Fibroblast of skin of right quadriceps (primary cell): ENCODE measurements at places on chromosomes 13 and 19.

DNA sequence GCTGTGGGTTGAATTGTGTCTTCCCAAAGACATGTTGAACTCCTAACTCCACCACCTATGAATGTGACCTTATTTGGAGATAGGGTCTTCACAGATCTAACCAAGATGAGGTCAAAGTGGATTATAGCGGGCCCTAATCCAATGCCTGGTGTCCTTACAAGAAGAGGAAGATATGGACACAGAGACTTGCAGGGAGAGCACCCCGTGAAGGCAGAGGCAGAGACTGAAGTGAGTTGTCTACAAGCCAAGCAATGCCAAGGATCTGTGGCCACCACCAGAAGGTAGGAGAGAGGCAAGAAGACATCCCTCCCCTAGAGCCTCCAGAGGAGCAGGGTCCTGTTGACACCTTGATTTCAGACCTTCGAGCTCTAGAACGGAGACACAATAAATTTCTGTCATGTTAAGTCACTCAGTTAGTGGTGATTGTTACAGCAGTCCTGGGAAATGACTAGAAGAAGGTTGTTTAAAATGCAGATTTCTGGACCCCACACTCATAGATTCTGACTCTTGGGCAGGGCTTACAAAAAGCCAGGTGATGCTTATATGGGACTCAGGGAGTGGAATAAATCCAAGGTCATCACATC lies 70.6 kb downstream of the FGF9 start:
- no peak for DNase-seq

GRCh38 chr13:113531041-113531873 lies 40.7 kb upstream of the DCUN1D2 start:
- DNase-seq = no peak

DNA sequence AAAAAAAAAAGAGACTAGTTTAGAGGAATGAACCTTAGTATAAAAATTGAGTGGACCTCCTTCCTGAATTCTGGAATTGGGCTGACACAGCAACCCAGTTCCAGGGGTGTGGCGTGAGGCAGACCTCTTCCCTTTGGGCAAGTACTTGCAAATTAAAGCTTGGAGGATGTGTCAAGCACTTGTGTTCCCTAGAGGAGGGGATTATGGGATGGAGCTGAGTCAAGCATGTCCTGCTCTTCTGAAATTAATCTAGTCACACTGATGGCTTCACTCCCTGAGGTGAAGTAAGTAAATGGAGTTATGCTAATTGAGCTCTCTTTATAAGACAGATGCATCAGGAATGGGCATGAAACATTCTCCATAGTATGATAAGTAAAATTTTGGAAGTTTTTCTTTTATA lies 107.7 kb upstream of the HTR2A start:
- no peak for DNase-seq

DNA sequence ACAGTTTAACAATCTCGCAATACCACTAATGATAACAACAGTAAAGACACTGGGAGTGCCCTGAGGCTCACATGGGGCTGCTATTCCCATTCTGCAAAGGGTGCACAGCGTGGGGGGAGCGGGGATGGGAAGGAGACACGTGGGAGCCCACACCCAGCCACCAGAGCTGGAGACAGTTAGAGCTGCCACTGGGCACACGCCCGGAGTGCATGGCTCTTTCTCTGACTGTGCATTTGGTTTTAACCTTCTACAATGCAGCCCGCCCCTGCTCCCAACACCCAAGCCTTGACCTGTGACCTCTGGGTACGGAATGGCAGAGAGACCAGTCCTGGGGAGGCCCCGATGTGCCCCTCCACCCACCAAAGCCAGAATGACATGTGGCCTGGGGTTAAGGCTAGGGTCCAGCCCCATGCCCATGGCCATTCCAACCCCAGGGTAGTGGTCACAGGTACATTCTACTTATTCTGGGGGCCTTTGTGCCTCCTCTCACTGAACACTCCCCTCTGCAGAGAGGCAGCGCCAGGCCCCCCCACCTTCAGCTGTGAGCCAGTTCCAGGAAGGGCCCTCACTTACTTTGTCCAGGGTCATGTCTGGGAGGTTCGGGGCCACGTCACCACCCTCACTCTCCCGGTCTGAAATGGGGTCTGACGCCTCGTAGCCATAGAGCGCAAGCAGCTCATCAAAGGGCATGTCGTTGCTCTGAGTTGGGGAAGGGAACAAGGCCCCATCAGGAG lies 17.1 kb downstream of the MIER2 start:
- no peak for DNase-seq

- peak; percentile 54 for DNase-seq
These were observed 20.5 kb upstream of the C1QTNF9 start for GRCh38 chr13:24288870-24289269.

DNA sequence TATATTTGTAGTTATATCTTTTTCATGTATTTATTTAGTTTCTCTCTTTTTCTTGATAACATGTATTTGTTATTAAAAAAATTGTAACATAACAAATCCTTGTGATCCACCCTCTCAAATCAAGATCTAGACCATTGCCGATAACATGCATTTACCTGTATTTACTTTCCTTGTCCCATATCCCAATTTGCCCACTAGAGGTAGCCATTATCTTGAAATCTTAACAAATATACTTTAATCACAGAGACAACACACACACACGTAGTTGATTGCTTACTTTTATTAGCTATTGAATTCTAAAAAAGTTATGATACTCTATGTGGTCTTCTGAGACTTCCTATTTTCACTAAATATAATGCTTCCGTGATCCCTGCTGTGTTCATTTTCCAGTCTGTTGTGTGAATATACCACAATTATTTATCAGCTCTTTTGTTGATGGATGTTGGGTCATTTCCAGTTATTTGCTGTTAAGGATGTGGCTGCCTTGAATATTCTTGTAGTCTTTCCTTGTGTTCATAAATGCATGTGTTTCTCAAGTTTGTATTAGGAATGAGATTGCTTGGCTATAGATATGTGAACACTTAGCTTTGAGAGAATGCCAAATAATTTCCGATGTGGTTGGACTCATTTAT lies 31.3 kb upstream of the ZMYM2 start:
- peak; percentile 23 for DNase-seq

- DNase-seq = no peak
These were observed 41.8 kb upstream of the ZNF429 start for GRCh38 chr19:21463449-21464105.

- peak; percentile 11 for DNase-seq
These were observed 33.4 kb downstream of the PEPD start for GRCh38 chr19:33487901-33488800.

- DNase-seq = no peak
These were observed 11.6 kb upstream of the NAA16 start for GRCh38 chr13:41299316-41300094.

- DNase-seq = peak; percentile 56
These were observed 421.7 kb upstream of the GPC6 start for GRCh38 chr13:92804926-92805325.

- DNase-seq = peak; percentile 3
These were observed at the start of gene PMIS2 for GRCh38 chr19:35585848-35586247. Gene PMIS2 (plus strand): TSS chr19:35586173. CDS start chr19:35586260, 87 bp downstream.

- DNase-seq = no peak
These were observed 827.4 kb downstream of the GPC5 start for GRCh38 chr13:92225861-92226260.

- no peak for DNase-seq
These were observed 586.5 kb downstream of the SLITRK5 start for GRCh38 chr13:88257706-88258105.

DNA sequence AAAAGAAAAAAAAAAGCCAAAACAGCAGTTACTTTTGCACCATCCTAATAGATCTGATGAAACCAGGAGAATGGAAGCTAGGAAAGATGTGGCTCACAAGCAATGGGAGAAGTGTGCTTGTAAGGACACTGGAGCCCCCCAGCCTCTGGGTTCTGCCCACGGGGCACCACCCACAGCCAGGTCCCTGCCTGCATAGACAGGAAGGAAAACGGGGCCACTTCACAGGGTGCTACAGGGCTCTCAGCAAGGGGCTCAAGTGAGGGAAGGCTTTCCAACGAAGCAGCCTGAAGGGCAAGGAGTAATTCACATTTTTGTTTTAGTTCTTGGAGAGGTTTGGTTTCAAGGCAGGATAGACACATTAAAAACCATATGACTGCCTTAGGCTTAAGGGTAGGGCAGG lies 42.7 kb downstream of the BRD4 start:
- DNase-seq = no peak

GRCh38 chr19:7980635-7981121 lies 24.8 kb downstream of the ELAVL1 start:
- no peak for DNase-seq
